CD4-positive, alpha-beta T cell (primary cell): ENCODE measurements at places on chromosomes 16 and 17.
A peak's percentile ranks its signal among the peaks of the same experiment; 100 is the strongest.

GRCh38 chr17:6492892-6493674 is 48.8 kb downstream of the PIMREG start:
- DNase-seq, result no peak

DNA sequence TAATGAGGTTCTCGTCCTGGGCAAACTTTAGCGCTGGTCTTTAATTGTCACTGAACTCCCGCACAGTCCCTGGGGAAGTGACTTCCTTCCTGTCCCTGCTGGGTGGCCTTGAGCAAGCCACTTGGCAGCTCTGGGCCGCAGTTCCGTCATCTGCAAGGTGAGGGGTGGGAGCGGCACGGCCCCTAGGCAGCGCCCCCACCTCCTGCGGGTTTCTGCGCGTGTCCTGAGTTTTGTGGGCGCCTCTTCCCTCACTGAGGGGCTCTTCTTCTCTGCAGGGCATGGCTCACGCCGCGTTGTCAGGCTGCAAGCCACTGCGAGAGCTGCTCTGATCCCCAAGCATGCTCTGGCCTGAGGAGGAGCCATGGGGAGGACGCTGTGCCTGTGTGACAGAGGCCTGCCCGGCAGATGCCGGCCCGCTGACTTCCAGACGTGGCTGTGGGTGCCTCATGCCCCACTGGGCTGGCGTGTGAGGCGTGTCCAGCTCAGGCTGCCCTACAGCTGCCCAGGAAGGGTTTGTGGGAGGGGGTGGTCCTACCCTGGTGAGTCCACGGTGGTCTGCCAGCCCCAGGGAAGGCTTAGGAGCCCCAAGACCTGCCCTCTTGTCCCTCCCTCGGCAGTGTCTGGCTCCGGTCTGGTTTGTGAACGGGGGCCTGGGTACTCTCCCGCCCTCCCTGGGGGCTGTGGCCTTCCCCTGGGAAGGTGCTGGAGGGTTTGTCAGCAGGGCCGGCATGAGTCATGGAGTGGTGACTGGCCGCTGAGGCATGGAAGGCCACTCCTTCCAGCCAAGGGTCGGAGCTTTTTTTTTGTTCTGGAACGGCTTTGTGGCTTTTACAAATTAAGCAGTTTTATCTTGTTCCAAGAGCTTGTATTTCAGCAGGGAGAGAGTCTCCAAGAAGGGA is 182.0 kb downstream of the SEC14L1 start:
- no peak for DNase-seq

DNA sequence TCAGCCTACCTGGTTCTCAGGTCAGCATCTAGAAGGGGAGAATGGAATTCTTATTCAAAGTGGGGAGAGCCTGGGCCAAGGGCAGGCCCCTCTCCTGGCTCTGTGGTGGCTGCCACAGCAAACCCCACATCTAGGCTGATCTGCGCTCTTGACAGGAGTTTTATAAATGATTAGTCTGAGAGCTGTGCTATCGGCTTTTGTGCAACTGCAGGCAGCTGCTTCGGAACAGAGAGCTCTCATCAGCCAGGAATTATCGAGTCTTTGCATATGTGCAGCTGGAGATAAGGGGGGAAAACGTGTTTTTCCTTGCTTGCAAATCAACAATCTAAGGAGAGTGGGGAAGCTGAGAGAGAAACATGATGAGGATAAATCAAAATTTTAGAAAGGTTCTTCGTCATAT is 91.7 kb downstream of the HS3ST3A1 start:
- DNase-seq, result no peak

- no peak for DNase-seq
Measured at GRCh38 chr16:67822511-67822910, 15.8 kb downstream of the TSNAXIP1 start.

DNA sequence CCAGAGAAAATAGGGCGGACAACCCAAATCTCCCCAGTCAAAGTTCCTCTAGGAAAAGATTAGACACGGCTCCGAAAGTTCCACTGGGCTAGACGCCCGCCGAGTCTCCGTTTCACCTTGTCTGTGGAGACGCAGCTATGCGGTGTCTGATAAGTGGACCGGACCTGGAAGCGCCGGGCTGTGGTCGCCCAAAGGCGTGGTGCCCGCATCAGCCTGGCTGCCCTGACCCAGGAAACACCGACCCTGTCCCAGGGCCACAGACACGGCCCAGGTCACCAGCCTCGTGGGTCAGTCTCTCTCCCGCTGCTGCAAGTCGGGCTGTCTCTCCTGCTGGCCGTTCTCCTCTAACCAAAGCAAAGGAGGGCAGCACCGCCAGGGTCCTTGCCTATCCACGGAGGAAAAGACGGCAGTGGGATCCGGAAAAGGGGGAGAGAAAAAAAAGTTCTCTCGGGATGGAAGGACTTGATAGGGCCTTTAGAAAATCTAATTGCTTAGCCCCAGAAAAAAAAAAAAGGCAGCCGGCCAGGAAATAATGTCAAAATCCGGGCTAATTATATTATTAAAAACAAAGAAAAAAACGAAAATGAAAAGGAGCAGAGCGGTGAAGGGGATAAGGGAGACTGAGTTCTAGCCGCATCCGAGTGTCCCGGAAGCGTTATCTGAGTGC is 13.9 kb upstream of the FOXF1 start:
- DNase-seq, result no peak

DNA sequence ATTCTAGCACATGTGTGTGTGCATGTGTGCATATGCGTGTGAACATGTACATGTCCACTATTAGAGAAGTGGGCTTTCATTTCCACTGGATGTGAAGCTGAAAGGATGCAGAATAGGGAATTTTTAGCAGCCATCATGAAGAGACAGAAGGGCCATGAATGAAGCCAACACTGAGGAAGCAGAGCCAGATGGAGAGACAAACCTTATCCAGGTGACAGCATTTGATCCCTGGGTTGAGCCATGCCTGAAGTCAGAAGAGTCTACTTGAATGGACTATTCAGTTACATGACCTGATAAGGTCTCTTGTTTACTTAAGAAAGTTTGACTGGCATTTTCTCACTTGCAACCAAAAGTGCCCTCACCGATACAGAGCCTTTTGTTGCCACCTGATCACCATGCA is 88.4 kb downstream of the ASIC2 start:
- no peak for DNase-seq

GRCh38 chr17:49670002-49670401 is 7.9 kb downstream of the SPOP start:
- no peak for DNase-seq

- no peak for DNase-seq
Measured at GRCh38 chr17:59676716-59677115, 30.5 kb downstream of the PTRH2 start.

DNA sequence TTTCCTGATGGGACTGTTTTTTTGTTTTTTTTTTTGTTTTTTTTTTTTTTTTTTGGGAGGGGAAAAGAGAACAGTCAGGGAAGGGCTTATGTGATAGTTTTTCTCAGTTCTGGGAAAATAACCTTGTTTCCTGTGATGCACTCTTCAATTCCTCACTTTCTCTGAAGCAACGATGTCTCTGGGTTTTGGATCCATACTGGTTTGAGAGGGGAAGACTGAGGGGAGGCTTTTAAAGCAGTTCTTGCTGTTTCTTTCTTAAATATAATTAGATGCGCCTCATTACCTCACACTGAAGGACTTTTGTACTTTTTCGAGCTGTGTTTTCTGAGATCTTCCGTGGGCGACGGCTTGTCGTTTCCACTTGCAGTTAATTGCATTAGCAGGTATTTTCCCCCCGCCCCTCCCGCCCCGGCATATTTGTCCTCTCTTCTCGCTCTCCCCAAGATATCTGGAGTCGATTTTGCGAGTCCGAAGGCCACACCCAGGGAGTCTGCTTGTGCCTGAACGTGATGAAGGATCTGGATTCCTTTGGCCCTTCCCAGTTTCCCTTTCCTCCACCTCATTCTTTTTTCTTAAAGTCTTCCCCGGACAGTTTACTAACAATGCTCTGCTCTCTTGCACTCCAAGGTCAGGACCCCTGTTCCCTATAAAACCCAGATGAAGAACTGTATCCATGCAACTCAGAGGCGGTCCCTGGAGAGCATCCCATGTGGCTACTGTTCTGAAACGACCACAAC is 125.2 kb upstream of the ZFHX3 start:
- DNase-seq, result no peak

GRCh38 chr16:2840914-2841313 is 10.8 kb downstream of the ZG16B start:
- DNase-seq, result no peak

- DNase-seq, result peak; percentile 59
Measured at GRCh38 chr17:79741751-79742588, 11.2 kb downstream of the ENPP7 start.

- peak; percentile 64 for DNase-seq
Measured at GRCh38 chr16:79272141-79272577, 328.4 kb downstream of the MAF start.

DNA sequence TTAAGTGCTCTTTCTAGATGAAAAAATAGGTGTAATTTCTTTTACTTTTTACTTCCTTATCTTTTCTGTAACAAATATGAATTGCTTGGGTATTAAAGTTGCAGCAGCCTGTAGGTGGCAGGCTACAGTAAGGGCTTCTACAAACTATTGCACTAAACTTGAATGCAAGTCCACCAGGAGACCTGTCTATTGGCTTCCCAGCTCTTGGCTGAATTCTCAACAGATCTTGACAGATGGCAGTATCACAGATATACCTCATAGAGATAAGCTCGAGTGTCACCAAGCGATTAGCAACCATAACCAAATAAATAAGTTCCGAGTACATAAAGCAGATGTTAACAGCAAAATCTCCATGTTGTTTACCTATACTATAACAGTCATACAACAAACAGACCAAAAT is 5.9 kb downstream of the BBS2 start:
- DNase-seq, result peak; percentile 32

DNA sequence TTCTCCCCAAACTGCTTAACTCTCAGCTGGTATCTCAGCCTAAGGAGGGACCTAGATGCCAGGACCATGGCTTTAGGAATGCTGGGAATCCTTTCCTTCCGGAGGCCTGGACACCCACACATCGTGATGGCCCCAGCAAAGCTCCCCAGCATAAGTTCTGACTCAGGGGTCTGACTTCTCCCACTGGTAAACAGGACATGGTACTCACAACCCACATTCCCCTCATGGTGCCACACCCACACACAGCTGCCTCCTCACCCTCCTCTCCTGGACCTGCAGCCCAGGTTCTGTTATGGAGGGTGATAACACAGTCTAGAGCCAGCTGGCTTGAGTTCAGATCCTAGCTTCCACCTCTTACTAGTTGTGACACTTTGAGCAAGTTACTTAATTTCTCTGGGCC is 719 bp upstream of the RNF227 start:
- no peak for DNase-seq
